ENCODE measurements at places on chromosomes 2 and 18. TPM values are rescaled to one million over a fixed set of nuclear protein-coding genes. Genes with fewer than 3 reads are reported as not detected.
A peak's percentile ranks its signal among the peaks of the same experiment; 100 is the strongest.

The MC2R gene
- total RNA-seq, result not detected

The TEX44 gene
- total RNA-seq, result not detected

The OTX1 gene
- total RNA-seq, result not detected

The SLC30A3 gene
- total RNA-seq, result under 0.01 TPM

The FEV gene
- total RNA-seq, result not detected

GRCh38 chr2:237546040-237546875 lies 20.1 kb upstream of the PRLH start:
- DNase-seq, result no peak

DNA sequence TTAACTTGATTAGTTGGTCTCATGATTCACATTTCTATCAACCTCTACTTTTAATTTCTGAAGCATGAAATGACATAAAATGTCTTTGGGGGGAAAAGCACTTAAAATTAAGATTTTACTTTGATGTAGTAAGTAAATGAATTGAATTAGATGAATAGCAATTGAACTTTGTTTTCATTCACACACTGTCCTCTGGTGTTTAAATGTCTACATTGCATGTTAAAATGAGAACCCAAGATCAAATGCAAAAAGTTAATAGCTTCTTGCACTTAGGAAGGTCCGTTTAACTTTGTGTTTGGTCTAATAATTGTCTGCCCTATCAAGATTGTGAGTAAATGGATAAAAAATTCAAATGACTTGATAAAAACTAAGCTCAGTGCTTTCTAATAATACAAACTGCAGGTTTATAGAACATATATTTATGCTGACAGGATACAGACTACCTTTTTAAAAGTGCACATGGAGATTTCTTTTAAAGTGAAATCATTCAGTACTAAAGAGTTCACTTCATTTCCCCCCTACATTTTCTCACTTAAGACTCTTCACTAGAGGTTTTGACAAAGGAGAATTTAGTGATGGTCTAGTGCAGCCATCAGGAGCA lies 156.2 kb upstream of the NABP1 start:
- DNase-seq, result peak; percentile 4

GRCh38 chr2:152054593-152054992 lies 44.3 kb downstream of the CACNB4 start:
- DNase-seq, result peak; percentile 72

DNA sequence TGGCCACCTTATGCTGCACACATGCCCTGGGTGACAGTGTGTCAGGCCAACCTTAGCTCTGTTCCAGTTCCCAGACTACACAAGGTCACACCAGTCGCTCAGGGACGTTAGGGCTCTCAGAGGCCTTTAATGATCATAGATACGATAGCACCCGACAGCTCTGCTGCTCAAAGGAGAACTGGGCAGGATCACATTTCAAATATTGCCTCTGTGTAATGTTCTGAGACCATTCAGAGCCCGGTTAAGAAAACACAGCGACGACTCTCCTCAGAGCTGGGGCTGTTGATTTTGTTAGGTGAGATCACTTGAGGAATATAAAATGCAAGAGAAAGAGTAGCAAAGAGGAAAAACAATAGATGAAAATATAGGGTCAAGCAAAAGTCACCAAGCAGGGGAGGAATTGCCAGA lies 166.6 kb upstream of the TANK start:
- no peak for DNase-seq

DNA sequence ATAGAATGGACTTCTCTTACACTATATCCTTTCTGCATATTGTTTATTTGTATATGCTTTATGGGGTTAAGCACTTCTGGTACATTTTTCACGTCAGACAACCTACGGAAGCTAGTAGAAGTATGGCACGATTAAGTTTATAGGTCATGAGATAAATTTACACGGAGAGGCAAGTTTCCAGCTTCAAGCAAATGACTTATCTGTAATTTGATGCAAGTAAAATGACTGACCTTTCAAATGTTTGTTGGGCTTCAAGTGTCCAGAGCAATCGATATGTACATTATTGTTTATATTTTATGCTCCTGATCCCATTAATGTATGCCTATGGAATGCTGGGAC lies 97.5 kb upstream of the EFEMP1 start:
- DNase-seq, result no peak

DNA sequence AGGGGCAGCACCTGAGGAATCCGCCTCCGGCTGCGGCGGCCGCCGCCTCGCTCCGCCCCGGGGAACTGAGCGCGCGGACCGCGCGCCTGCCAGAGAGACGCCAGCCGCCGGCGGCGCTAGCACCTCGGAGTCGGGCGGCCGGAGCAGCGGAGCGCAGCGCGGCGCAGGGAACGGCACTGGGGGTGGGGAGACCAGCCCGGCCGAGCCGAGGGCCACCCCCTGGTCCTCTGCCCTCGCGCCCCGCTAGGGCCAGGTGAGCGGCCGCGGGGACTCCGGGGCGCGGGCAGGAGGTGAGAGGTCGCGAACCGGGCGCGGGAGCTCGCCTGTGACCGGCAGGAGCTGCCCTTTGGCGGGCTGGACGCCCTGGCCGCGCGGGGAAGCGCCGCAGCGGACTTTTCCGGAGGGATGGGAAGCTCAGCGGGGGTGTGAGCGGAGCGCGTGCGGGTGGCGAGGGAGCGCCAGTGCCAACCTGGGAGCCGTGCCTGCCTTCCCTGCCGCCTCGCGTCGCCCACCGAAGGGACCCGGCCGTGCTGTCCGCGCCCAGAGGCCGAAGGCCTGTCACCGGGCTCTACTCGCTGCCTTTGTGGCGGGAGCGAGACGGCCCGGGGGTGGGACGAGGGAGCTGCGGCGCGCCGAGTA lies at the start of gene GREB1L:
GREB1L (plus strand) TSS at position 92 of the 639 bp plus-strand sequence. CDS start 141,287 bp downstream, outside the sequence.
- no peak for DNase-seq

DNA sequence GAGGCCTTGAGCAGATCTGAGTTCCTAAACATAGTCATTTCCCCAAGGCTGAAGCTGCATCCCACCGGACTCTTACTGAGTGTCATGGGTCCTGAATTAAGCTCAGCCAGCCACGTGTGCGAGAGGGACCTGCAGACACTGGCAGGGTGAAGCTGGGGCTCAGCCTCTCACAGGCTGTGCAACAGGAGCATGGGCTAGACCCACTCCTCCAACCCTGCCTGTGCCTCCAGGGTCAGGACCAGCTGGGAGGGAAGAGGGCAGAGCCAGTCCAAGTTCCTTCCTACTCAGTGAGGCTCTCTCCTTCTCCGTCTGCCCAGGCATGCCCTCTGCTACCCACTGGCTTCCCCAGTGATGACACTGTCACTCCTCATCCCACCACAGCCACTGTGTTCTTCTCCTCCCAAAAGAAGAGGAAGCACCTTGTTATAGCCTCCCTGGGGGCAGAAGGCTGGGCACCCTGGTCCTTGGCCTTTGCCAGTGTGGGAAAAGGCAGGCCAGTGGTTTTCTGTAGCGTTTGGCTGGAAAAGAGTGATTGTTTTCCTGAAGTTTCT lies 78.9 kb downstream of the KCNF1 start:
- DNase-seq, result no peak

GRCh38 chr2:18117592-18117991 lies 239.1 kb downstream of the KCNS3 start:
- DNase-seq, result peak; percentile 10

DNA sequence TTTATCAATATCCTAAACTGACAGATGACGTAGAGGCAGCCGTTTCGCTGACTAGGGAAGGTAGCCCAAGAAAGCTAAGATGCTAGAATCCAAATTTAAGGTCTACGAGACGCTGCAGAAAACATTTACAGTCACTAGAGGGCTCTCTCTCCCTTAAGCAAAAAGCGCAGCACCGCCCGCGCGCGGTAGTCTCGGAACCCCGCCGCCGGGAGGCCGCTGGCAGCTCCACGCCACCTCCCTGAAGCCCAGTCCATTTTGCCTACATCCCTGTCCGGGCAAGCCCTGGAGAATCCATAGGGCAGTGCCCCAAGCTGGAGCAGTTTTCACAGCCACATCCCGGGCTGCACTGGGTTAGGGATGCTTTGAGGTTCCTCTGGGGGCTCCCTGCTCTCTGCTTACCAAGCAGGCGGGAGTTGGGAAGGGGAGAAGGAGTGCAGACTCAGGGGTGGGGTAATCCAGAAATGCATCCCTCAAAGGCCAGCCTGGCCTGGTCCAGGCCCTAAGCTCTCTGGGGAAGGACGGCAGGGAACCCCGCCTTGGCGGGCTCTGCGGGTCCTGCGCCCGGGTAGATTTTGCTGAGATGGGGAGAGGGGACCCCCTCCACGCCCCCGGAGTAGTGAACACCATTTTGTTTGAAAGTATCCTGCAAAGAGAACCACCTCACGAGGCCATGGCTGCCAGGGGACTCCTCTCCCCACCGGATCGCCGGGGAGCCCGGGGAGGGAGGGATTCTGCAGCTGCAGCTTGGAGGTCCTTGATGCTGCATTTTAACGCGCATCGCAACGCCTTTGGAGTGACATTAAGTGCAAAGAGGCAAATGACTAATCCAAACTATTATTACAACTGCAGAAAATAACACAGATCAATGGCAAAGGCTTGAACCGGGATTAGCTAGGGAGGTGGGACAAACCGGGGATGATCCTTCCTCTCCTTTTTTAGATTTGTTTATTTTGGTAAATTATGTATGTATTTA lies 1.3 kb upstream of the DPYSL5 start:
- DNase-seq, result peak; percentile 37

DNA sequence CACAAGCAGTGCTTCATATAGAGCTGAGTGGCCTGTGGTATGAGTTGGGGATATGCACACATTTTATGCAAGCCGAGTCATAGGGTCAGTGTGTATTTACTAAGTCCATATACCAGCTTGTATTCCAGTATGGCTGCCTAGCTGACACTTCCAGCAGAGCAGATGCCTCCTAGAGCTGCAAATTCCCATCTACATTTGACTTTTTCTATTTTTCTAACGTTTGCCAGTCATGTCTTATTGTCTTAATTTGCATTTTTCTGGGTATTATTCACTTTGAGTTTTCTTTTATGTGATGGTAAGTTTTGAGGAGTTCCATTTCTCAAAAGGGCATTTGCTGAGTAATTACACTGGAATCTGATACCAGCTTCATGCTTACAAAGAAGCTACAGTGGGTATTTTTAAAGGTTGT lies 334.5 kb upstream of the CDH2 start:
- no peak for DNase-seq

Data from hematopoietic multipotent progenitor cell (in vitro differentiated cells).